ENCODE measurements at places on chromosomes 4 and X.

DNA sequence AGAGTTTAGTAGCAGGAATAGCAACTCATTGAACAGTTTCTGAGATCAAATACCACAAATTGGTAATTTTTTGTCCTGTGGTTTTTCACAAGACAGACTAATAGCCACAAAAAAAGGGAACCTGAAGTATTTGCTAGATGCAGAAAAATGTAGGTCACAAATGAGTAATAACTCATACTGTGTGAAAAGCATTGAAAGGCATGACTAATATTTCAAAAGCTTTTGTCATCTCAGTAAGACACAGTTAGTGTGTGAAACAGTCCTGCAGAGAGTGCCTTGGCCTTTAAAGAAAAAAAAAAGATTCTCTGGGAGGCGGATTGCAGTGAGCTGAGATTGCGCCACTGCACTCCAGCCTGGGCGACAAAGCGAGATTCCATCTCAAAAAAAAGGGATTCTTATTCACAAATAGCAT, 31.4 kb upstream of the SLC25A31 start:
- no peak for DNase-seq

GRCh38 chrX:150694738-150695410, 1.7 kb downstream of the MTMR1 start:
- no peak for DNase-seq

DNA sequence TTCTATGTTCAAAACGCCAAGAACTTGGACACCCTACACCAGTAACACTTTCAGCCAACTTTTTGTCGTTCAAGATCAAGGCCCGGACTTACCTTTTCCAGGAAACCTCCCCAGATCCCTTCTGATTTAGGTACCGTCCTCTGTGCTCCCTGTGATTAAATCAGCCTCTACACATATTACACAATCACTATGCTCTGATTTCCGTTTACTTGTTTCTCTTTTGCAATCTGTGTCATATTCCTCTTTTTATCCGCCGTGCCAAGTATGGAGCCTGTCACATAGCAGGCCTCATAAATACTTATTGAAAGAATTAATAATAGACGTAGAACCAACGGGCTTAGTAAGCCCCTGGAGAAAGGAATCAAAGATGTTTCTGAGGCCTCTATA, 722 bp upstream of the TMEM33 start:
- no peak for DNase-seq

- DNase-seq, result no peak
Observed at GRCh38 chr4:10977534-10977933, 293.0 kb upstream of the CLNK start.

DNA sequence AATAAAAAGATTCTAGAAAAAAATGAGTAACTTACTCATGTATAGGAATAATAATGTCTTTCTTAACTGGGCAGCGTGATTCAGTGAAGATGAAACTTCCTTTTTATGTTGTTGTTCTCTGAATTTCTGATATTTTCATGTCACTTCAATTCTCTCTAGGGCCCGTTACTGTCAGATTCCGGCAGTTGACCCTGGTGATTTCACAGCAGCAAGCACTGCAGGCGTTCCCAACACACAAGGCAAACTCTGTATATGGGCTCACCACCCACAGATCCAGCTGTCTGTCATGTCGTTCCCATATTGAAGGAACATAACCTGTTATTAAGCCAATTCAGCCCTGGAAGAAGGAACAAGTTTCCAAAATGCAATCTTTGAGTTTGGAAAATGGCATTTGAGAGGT, 288.3 kb upstream of the GALNTL6 start:
- DNase-seq, result no peak

DNA sequence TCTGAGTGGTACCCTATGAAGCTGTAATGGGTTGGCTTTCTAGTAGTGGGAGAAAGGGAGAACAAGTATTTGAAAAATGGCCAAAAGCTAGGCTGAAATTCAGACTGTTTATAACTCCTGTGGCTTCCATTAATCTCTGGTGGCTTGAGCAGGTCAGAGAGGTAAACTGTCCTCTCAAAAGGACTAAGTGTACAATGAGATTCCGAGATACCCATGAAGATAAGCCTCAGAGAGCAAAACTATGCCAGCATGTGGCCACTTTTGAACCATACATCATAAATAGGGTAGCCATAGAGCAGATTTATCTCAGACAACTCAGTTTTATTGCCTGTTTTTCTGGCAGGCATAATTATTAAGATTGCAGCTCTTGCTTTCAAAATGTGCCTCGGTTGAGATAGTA, 89.2 kb downstream of the CHRDL1 start:
- no peak for DNase-seq

- DNase-seq, result no peak
Observed at GRCh38 chr4:78100060-78100459, 42.9 kb downstream of the FRAS1 start.

All from stimulated activated CD8-positive, alpha-beta memory T cell treated with anti-CD3 and anti-CD28 coated beads, Interleukin-4, amount 100 ng/mL, for 1 hour (primary cell).